ENCODE measurements at places on chromosomes 1 and 21.
A peak's percentile ranks its signal among the peaks of the same experiment; 100 is the strongest.

DNA sequence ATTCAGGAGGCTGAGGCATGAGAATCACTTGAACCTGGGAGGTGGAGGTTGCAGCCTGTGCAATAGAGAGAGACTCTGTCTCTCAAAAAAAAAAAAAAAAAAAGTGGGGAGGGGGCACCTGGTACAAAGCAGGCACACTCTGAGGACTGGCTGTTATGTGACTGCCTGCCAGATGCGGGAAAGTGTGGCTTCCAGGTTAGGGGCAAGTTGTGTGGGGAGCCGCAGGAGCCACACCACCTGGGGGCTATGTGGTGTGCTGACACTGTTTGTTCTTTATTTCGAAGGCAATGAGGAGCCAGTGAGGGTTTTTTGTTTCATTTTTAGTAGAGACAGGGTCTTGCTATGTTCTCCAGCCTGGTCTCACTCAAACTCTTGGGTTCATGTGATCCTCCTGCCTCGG is 5.7 kb downstream of the THEMIS2 start:
- no peak for DNase-seq

DNA sequence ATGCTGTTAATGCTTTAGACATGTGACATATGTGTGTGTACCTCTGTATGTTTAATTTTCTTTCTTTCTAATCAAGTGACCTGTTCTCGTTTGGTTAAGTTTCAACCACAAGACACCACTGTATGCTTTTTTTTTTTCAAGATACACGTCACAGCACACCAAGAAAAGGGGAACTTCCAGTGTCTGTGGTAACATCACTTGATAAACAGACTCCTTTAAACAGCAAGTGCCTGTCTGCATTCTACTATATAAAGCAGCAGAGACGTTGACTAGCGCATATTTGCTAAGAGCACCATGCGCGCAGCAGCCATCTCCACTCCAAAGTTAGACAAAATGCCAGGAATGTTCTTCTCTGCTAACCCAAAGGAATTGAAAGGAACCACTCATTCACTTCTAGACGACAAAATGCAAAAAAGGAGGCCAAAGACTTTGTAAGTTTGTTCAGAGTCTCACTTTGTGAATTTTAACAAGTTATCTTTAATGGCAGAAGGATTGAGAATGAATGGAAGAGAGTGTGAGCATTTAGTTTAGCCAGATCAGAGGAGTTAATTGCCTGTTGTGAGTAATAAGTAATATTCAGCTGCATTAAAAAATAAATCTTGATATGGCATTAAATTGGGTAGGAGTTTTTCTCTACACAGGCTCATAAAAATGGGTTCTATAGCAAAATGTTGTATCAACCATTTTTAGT is at the start of gene RGS1:
TSS of gene RGS1 (plus strand) at position 275 of the 691 bp plus-strand sequence. CDS start at position 295, 20 bp downstream.
- DNase-seq = peak; percentile 24

GRCh38 chr1:45353685-45354084 is 13.4 kb upstream of the MUTYH start:
- no peak for DNase-seq

DNA sequence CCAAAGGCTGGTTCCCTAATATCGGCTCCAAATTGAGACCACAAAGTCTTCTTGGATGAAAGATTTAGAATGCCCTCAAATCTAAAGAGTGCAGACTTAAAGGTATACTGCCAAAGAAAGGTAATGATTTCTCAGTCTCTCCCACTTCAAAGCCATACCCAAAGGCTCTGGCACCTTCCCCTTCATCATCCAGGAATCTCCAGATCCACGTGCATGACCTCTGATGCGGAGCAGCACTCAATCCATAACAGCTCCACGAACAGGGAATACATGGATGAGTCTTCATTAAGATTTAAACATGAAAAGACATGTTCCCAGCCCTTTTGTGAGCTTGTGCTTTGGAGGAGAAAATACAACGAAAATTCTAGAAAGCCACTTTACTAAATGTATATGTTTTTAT is 453.9 kb downstream of the DSCAM start:
- DNase-seq = no peak

DNA sequence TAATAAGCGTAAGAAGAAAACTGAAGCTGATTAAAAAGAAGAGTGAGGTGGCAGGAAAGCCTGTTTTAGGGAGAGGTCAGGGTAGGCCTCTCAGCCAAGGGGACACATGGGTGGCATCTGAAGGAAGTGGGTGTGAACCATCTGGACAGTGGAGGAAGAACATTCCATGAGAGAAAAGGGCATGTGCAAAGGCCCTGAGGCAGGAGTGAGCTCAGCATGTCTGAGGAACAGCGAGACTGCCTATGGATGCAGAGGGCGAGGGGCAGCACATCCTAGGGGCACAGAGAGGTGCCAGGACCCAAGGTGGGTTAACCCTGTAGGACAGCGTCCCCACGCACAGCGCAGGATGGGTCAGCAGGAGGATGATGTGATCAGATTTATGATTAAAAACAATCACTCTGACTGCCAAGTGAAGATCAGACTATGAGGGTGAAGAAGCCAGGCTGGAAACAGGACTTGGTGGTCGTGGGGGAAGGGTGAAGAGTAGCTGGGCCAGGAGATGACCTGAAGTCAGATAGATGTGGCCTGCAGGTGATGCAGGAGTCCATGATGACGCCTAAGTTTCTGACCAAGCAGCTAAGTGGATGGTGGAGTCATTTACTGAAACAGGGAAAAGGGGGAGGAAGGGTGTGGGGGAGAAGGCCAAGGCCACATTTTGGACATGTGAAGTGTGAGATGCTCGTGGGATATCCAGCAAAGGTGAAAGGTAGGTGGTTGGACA is 37.9 kb downstream of the PABPC4 start:
- no peak for DNase-seq

DNA sequence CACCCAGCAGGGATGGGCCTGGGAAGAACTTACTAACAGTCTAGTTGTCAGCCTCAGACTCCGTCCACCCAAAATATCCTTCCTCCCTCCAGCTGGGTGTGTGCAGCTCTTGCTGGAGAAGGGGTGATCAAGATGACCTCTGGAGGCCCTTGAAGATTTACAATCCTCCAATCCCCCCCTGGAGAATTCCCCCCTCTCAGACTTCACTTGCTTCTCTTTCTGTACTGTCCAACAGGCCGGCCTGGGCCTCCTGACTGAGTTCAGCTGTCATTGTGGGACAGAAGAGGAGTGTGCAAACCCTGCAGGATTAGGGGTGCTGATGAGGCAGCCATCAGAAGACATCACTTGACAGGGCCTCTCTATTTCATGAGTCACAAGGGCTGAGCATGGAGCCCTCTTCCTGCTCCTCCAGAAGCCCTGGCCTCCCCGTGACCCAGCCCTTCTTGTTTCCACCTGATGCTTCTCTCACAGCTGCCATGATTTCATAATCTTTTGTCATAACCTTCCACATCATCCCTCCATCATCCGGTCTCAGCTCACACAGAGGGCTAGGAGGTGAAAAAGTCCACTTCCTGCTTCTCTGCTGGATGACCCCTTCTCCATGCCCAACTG is 17.5 kb upstream of the IGFN1 start:
- no peak for DNase-seq

DNA sequence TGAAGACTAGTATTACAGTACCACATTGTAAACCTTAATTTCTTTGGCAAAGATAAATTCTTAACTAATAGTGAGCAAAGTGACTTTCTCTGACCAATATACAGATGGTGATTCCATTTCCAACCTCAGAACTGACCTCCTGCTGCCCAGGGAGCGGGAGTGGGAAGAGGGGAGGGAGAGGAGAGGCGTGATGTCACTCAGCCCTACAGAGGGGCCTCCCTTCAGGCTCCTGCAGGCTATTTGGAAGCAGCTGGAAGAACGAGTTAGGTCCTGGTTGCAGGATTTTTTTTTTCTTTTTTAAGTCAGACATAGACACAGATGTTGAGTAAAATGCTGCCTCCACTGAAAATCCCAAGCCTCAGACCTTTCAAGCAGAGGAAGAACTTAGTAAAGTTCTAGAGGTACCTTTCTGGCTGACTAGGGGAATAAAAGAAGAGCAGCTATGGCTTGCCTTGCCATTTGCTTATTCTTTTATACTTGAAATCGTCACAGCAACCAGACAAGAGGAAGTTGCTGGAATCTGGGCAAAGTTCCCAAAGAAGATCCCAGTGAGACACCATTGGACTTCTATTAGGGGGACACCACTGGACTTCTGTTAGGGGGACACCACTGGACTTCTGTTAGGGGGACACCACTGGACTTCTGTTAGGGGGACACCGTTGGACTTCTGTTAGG is 54.5 kb downstream of the EXO1 start:
- no peak for DNase-seq

GRCh38 chr1:211642870-211643269 is 32.6 kb downstream of the NEK2 start:
- DNase-seq = no peak

DNA sequence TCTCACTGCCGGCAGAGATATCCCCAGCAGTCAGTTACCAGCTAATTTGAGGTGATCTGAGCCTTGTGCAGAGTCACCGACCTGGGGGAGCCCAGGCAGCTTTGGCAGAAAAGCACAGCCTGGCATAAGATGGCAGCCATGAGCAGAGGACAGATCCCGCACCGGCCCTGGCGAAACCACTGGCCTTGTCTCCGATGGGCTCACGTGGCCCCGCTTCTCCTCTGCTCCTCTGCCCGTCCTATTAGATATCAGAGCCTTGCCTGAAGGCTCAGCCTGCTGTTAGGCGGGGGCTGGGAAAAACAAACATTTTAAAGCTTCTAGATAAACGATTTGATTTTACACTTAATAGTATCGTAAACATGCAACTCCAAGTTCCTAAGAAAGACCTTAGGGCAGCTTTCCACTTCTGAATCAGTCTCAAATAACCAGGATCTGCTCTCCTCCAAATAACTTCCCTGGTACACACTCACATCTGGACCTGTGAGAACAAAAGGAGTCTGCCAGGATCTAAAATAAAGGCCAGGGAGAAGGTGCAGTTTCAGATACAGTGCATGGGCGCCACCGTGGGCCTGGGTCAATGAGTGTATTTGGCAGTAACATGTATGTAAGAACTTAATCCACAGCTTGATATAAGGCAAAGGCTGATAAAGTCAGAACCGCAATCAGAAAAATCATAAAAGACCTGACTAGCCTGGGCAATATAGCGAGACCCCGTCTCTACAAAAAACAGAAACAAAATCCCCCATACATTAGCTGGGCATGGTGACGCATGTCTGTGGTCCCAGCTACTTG is 10.0 kb downstream of the EDARADD start:
- no peak for DNase-seq

GRCh38 chr1:64486193-64486592 is 16.3 kb downstream of the CACHD1 start:
- DNase-seq = no peak

- DNase-seq = no peak
These were observed 12.0 kb upstream of the KCNE2 start for GRCh38 chr21:34351786-34352241.

DNA sequence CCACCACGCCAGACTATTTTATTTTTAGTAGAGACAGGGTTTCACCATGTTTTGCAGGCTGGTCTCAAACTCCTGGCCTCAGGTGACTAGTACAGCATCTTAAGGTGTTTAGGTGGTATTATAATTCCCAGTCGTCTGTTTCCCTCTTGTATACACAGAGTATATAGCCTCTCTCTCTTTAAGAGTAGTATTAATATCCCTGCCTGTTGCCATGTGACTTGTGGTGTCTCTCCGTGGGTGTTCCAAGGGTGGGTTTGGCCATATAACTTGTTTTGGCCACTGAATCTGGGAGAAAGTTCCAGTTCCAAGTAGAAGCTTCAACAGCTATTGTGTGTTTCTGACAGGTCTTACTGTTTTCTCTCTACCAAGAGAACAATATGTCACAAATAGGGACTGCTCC is 29.6 kb downstream of the EPS15 start:
- no peak for DNase-seq

GRCh38 chr1:229845410-229846138 is 219.5 kb downstream of the URB2 start:
- no peak for DNase-seq

GRCh38 chr1:4464478-4464877 is 189.9 kb upstream of the AJAP1 start:
- DNase-seq = no peak

DNA sequence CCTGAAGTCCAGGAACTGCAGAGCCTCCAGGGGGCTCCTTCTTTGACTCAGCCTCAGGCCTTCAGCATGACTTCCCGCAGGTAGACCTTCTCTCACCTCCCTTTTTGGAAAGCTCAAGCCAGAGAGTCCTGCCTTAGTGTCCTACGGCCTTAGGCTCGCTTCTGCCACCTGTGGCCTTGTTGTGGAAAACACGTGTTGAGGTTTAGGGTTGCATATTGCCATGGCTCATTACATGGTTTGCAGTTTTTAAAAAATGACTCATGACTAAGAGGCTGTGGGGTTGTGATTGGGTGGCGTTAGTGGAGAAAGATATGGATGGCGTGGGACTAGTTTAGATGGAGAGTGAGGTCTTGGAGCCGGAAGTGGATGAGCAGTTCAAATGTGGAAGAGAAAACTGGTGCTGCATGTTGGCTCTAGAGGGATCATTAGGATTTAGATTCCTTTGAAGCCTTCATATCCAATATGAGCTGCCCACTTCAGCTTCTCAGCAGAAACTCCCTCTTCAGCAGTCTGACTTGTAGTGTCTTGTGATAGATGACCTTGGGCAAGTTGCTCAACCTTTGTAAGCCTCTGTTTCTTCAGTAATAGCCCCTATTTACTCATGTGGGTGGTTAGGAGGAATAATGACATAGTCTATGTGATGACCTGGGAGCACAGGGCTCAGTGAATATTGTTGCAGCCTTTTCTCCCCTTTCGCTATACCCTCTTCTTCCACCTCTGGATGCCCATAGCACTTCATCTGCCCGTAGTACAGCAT is 6.5 kb upstream of the FGGY start:
- no peak for DNase-seq

DNA sequence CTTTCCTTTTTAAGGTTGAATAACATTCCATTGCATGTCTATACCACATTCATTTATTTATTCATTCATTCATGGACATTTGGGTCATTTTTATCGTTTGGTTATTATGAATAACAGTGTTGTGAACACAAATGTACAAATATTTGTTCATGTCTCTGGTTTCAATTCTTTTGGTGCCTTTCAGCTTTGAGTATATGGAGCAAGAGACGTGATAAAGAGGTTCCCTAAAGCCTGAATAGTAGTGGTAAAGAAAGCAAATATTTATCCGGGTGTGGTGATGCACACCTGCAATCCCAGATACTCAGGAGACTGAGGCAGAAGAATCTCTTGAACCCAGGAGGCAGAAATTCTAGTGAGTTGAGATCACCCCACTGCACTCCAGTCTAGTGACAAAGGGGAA is 5.3 kb upstream of the RLF start:
- no peak for DNase-seq

Data from stimulated activated CD8-positive, alpha-beta memory T cell treated with anti-CD3 and anti-CD28 coated beads, Interleukin-2, amount 100 ng/mL, for 1 hour (primary cell).